ENCODE measurements at places on chromosomes 7 and 10. TPM values are rescaled to one million over a fixed set of nuclear protein-coding genes. Genes with fewer than 3 reads are reported as not detected.

GRCh38 chr10:69372126-69372980, 44.4 kb downstream of the TACR2 start:
- DNase-seq: no peak

- no peak for DNase-seq
These were observed 12.6 kb upstream of the FAM13C start for GRCh38 chr10:59374916-59375315.

DNA sequence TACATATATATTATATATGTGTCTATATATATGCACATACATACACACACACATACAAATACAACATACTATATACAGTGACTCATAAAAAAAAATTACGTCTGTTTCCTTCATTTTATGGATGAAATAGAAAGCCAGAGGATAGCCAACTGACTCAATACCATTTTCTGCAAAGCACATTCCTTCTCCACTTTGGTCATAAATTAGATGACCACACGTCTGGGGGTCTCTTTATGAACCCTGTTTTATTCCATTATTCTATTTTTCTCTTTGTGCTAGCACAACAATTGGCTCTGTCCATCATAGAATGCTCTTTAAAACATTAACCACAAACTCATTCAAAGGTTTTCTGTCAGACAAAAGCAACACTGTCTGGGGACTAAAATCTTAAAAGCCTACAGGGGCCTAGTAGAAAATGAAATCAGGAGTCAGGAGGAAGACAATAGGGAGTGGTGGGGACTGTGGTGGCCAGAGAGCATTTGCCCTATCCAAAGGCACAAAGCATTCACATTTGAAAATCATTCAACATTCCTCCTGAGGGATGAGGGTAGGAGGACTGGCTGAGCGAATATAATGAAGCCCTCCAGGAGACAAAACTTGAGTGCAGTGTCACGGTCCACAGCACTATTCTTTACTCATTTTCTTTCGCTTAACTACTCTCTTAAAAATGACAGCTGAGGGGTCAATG, 4.3 kb downstream of the CUBN start:
- DNase-seq: no peak

DNA sequence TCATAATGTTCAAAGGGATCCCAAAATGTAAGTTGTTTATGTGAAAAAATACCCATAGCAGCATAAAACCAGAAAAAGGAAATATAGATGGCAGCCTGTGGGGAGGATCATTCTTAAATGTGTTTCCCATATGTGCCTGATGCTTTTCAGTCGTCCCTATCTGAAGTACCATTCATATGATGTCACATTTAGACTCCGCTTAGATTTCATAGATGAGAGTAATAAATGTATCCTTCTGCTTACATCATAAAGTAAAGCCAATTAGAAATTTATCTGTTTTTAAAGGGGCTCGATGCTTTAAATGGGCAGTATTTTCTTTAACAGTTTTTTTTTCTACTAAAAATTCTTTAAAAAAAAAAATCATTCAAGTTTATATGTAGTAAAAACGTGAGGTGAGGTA, 136.1 kb downstream of the KAT6B start:
- no peak for DNase-seq

DNA sequence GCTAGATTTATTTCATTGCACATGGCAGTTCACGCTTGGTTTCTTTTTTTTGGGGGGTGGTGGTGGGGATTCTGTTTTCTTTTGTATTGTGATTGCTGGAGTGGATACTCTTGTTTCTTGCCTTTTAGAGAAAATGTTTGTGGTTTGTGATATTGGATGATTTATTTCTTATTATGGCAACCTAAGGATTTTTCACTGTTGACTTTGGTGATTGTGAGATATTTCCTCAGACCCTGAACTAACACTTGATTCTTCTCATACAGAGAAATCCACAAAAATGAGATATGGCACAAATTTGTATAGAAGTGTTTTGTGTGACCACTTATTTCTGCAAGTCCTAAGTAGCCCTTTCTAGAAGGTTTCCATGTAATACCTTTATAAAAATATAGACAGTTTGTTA, 871.1 kb downstream of the LRMDA start:
- DNase-seq: no peak

GRCh38 chr10:20094226-20094976, 278.2 kb downstream of the PLXDC2 start:
- no peak for DNase-seq

GRCh38 chr7:30678805-30679204, 3.5 kb downstream of the CRHR2 start:
- no peak for DNase-seq

- DNase-seq: peak; percentile 40
These were observed 22.6 kb downstream of the PNPLA8 start for GRCh38 chr7:108503112-108504026.

DNA sequence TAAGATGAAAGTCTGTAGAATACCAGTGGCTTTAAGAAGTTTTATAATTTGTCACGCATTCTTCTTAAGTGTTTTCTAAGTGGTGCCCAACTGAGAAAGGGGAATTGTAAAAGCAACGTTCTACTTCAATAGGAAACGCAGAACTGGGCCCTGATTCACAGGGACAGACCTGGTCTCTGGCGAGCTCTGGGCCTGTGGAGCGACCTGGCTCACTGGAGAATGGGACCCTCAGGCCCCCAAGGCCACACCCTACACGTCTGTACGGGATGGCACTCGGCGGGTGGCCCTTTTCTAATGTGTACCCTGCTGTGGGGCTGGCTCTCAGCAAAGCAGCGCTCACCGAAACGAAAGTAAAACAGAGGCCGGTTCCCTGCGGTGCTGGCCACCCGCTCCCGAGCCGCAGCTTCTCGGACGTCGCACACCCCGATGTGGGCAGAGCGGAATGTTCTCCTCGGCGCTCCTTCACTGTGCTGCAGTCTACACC, 205.0 kb downstream of the DIP2C start:
- no peak for DNase-seq

- DNase-seq: no peak
These were observed 164.2 kb upstream of the DPP6 start for GRCh38 chr7:153887749-153888569.

DNA sequence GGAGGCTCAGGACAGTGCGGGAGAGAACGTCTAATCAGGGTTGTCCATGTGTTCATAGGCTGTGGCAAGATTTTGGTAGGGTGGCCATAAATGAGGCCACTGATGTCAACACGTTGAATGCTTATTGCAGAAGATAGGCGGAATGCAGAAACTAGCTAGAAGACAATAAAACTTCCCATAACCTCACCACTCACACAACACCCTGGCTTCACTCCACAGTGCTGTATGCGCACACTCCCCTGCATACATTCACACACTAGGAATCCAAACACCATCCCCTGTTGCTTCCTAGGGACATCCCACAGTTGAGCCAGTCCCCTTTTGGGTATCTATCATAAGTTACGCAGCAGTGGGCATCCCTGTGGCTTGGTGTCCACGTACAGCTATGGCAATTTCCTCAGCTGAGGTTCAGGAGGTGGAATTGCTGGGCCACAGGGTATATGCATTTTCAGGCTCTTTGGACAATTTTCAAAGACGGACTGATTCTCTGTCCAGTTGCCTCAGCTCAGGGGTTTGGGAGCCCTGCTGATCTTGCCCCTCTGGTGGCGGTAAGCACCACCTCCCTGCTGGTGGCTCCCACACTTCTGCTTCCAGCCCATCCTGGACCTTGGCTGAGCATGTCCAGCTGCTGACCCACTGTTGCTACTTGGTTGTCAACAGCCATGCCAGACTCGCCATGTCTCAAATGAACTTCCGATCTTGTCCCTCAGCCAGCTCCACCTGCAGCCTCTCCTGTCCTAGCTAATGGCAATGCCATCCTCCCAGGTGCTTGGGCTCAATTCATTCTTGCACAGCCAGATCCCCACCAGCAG, 36.4 kb downstream of the CDH23 start:
- DNase-seq: no peak

GRCh38 chr10:30581779-30582380, 47.7 kb downstream of the LYZL2 start:
- DNase-seq: peak; percentile 37

GRCh38 chr10:61189912-61190311, 245.9 kb upstream of the RHOBTB1 start:
- no peak for DNase-seq

DNA sequence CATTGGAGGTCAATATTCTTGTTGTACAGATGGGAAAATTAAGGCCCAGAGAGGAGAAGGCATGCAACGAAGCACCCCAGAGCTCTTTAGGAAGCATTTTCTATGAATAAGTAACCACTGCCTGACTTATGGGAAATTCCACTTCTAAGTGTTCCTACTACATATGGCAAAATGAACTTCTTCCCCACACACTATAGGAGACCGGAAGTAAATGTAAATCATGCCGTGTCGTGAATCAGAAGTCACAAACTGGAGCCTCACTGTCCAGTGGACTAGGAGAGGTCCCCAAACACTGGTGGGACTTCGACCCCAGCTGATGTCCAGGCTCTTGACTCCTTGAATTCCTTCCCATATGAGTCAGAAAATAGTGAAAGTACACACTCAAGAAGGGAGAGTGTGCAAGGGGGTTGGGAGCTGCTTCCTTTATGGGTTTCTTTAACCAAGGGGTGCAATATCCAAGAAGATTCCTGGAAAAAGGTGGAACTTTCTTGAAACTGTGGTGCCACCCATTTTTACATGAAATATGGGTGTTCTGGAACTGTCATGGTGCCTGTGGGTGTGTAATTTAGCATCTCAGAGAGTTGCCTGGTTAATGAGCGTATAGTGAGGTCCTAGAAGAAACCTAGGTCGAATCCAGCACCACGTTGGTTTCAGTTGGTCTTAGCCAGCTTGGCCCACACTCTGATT, 6.7 kb downstream of the RASSF4 start:
- no peak for DNase-seq

- peak; percentile 92 for DNase-seq
These were observed at the start of gene ZNF786 for GRCh38 chr7:149090397-149091195. ZNF786 (minus strand) TSS chr7:149090718; CDS start chr7:149090640, 78 bp downstream.

DNA sequence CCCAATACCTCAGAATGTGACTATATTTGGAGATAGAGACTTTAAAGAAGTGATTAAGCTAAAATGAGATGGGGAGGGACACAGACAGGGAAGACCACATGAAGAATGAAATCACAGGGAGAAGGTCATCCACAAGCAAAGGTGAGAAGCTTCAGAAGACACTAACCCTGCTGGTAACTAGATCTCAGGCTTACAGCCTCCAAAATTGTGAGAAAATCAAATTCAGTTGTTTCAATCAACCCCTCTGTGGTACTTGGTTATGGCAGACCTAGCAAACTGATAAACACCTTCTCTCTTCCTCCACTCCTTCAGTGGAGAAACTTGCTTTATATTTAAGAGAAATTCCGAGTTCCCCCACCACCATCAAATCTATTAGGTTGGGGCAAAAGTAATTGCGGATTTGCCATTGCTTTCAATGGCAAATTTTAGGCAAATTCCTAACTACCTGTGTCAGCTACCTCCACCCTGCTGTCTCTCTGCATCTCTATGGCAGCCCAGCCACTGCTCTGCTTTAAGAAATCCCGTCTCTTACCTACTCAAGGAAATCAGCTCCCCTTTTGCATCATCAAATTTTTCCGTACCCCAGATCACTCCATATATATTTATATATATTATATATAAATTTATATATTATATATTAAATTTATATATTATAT, 38.2 kb downstream of the SEMA3E start:
- no peak for DNase-seq

DNA sequence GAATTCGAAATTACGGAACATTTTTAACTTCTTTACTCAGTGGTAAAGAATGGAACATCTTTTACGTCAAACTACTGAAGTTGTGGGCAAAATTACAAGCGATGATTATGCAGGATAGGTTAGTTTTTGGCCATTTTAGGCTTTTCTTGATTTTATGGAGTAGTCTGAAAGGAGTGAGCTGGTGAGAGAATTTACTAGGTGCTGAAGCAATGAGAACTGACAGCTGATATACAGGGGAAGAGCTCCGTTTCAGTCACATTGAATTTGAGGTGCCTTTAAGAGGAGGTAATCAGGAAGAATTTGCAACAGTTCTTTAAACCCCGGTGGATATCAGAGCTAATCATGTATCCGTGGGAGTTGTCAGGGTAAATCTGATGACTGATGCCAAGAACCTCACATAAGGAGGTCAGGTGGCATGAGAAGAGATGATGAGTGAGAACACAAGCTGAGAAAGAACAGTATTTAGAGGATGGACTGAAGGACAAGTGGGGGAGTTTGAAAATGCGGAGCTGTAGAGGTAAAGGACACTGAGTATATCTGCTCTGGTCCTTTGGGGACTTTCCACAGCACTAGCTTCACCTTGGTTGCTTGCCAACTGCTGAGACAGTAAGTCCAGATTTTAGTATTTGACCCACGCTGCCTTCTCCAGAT, 104.3 kb downstream of the AHR start:
- no peak for DNase-seq

GRCh38 chr10:87733081-87733480, 73.4 kb downstream of the PAPSS2 start:
- DNase-seq: no peak

GRCh38 chr7:29122081-29122480, 24.3 kb downstream of the CPVL start:
- no peak for DNase-seq

DNA sequence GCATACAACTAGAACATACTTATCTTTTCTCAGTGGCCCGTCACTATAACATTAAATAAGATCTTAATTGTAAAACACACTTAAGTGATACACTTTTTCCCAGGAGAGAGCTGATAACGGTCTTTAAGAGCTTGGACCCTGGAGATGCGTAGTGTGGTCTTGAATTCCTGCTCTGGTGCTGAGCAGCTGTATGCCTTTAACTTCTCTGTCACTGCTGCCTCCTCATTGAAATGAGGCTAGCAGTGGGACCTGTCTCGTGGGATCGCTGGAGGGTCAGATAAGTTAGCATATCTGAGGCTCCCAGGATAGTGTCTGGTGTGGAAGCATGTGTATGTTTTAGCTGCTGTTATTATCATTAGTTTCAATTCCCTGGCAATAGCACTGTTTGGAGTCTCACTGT, 194.9 kb downstream of the SDK1 start:
- DNase-seq: no peak

GRCh38 chr10:34677591-34677990, 137.5 kb downstream of the PARD3 start:
- DNase-seq: no peak

GRCh38 chr10:89837165-89838043, 136.0 kb downstream of the KIF20B start:
- DNase-seq: peak; percentile 60

DNA sequence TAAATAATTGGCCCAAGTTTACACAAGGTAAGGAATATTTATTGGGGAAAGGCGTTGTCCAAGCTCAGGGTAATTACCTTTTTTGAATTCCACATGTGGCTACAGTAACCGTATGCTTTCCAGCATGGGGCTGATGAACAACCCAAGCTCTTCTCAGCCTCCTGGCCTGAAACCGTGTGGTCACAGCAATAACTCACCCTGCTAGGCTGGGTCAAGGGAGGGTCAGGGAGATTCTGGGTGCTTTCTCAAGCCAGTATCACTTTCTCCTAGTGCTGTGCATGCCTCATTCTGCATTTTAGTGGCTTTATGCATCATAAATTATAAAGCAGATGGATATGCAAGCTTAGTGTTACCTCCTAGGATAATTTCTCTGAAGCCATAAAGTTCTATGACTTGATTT, 273.9 kb downstream of the PAXIP1 start:
- no peak for DNase-seq

The WEE2 gene
- polyA plus RNA-seq: 0.64 TPM

The PRKCQ gene
- 5.5 TPM for polyA plus RNA-seq

The HMX3 gene
- not detected for polyA plus RNA-seq

The MMD2 gene
- not detected for polyA plus RNA-seq

The ERVW-1 gene
- 1.9 TPM for polyA plus RNA-seq

The FOXI2 gene
- not detected for polyA plus RNA-seq

The TEX36 gene
- not detected for polyA plus RNA-seq

The NKX1-2 gene
- not detected for polyA plus RNA-seq
